ENCODE measurements at places on chromosomes 2 and 18.

- no peak for DNase-seq
Measured at GRCh38 chr2:158079672-158080071, 22.0 kb upstream of the UPP2 start.

GRCh38 chr18:1891641-1892040 lies 679.7 kb downstream of the METTL4 start:
- no peak for DNase-seq

DNA sequence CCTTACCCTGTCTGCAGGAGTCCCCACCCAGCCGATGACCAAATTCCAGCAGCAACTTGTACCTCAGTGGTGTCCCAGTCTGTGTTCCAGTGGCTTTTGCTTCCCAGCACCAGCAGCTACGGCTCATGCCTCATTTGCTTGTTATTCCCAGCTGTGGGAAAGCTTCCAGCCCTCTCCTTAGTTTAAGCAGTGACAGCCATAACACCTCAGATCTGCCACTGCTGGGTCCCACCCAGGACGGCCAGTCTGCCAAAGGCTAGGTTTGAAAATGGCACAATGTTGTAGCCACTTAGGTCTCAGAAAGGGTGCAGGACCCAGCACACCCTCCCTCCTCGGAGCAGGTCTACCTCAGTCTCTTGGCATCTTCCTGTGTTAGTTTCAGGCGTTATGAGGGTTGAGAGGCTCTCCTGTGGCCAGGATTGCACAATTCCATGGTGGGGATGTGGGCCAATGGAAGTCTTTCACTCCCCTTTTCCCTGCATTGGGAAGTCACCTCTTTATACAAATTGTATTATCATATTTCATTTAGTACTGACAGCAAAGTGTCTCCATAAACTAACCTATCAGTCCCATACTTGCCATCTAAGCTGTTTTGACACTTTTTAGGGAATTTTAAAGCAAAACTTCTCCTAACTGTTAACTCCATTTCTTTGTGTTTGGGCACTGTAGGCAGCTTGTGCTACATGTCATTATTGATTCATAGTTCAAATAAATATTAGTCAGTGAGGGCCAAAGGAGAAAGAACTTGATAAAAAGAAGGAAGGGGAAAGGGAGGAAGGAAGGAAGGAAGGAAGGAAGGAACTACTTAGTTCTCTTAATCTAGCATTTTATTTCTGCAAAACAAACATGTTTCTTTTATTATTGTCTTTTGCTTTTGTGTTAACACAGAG lies 62.9 kb upstream of the FAM110C start:
- DNase-seq: no peak

DNA sequence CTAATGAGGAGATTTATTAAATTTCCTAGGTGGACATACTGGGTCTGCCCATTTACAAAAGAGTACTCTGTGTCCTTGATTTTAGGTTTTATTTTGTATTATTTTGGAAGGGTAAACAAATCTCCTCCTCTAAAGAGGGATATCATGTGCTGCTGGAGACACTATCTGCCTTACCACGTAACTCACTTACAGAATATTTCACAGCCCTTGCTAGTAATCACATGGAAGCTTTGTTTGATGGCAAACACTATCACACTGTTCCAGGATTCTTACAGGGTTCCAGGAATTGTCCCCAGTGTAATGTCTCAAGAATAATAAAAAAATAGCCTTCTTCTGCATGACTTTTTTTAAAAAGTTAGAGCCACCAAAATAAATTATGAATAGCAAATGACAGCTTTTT lies 29.2 kb upstream of the ACVR1C start:
- no peak for DNase-seq

GRCh38 chr2:23522726-23523372 lies 137.9 kb downstream of the KLHL29 start:
- no peak for DNase-seq

DNA sequence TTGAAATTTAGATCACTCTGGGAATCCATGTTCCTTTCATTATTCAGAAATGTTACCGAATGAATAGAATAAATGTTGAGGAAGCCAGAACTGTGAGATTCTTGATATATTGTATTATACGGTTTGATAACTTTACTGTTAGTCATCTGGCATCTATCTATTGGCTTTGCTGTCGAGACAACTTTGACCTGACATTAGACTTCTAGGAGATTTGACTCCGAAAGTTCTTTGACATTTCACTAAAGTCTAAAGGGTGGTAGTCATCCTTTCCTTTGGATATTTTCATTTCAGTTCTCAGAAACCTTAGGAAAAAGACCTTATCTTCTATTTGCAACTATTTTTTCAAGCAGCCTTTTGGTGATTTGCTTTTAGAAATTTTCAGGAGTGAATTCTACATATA lies 1.9 kb downstream of the BMPR2 start:
- no peak for DNase-seq

- DNase-seq: no peak
Measured at GRCh38 chr18:58309610-58310239, 265.7 kb downstream of the NEDD4L start.

DNA sequence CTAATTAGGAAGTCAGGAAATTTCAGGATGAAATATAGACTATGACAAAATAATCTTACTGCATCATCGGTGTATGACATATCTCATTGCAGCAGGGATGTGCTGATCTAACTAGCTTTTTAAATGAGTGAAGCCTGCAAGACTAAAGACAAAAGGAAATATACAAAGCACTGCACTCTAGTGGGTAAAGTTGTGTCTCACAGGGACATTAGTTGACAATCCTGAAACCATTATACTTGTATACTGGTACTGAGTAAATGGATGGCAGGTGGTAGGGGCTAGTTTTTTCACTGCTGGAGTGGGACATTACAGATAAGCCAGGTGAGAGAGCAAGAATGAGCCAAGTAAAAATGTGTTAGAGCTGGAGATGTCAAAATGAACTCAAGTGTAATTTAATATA lies 317.5 kb upstream of the RAB6C start:
- no peak for DNase-seq

DNA sequence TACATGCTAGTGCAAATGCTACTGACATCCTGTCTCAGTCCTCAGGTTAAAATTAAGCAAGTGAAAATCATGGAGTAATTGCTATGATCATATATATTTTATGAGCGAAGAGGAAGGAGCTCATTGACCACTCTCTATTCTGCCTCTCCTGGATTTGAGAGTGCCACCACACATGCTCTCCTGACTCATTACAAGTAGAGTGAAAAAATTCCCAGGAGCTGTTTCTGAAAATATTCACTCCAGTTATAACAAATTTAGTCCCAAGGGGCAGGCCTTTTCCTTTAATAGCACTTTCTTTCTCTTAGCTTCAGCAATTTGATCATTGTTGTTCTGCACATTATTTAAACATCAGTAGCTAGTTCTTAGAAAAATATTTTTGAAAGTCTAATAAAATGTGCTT lies 155.0 kb upstream of the MAPRE2 start:
- no peak for DNase-seq

DNA sequence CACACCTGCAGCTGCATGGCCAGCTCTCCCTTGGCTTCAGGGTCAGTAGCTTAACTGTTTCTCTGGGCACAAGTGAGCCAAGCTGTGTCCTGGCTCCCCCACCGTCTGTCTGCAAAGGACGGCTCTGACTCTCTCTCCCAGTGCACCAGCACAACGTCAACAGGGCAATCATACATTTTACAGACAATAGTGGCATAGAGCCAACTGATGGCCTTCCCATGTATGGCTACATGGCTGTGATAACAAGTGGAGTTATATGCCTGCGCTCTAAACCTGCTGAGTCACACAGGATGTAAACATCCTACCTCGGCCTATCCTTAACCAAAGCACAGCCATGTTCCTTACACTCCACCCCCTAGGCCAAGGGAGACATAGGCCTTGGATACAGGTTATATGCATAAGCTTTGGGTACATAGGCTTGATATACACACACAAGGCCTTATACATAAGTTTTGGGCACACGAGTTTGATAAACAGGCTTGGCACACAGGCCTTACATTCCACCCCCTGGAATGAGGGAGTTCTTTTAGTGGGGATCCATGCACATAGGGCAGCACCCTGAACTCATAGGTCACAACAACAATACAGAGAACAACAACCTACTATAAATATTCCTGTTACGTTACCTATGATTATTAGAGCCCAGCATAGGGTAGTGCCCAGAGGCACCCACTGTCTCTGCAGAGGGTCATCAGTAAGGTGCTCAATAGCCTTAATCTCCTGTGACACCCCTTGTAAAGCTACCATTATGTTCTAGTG lies 17.7 kb downstream of the PHOSPHO2 start:
- no peak for DNase-seq

GRCh38 chr2:84776011-84776410 lies 104.9 kb downstream of the TRABD2A start:
- DNase-seq: no peak

DNA sequence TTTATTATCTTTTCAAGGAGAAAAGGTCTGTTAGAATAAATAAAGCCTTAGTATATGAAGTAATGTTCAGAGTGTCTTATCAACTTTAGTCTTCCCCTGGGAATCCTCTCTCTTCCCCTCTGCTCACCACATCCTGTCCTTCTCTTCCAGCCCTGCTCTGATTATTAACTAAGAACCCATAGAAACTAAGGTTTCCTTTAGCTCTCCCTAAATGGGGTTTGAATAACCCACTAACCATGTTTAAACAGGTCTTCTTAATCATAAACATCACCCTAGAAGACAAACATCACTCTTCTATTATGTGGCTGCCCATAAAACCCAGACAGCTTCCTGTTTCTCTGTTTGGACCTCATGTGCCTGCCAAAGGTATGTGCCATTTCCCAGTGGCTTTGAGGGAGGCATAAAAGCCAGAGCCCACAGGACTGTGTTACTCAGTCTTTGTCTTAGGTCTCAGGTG lies 50.1 kb downstream of the SLC14A1 start:
- DNase-seq: no peak

DNA sequence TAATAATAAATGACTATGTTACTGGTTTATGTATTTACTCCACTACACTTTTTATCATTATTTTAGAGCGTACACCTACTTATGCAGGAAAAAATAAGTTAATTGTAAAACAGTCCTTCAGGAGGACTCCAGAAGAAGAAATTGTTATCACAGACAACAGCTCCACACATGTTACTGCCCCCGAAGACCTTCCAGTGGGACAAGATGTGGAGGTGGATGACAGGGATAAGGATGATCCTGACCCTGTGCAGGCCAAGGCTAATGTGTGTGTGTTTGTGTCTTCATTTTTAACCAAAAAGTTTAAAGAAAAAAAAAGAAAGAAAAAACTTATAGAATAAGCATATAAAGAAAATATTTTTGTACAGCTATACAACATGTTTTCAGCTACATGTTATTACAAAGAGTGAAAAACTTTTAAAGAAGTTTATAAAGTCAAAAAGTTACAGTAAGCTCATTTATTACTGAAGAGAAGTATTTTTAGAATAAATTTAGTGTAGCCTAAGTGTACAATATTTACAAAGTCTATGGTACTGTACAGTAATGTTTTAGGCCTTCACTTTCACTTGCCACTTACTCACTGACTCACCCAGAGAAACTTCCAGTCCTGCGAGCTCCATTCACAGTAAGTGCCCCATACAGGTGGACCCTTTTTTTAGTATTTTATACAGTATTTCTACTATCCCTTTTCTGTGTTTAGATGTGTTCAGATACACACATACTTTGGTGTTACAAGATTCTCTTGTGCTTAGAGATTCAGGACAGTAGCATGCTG lies 7.5 kb downstream of the TGFBRAP1 start:
- no peak for DNase-seq

DNA sequence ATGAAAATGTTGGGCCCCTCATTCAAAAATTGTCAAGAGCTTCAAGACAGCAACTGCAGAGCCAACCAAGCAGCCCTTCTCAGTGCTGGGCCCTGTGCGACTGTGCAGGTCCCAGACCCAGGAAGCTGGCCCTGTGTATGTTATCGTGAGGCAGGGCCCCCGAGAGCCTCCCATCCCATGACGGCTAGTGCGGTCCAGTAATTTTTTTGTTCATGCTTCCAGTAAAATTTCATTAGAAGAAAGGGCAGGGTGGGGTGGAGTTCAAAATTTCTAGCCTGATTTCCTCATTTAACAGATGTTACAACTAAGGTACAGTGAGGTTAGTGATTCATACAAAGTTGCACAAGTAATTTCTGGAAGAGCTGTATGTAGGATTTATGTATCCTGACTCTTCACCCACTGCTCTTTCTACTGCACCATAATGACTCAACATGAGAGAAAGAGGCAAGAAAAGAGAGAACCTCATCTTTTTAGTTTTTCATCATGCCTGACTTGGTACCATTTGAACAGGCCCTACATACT lies 105.5 kb downstream of the ZEB2 start:
- DNase-seq: no peak

DNA sequence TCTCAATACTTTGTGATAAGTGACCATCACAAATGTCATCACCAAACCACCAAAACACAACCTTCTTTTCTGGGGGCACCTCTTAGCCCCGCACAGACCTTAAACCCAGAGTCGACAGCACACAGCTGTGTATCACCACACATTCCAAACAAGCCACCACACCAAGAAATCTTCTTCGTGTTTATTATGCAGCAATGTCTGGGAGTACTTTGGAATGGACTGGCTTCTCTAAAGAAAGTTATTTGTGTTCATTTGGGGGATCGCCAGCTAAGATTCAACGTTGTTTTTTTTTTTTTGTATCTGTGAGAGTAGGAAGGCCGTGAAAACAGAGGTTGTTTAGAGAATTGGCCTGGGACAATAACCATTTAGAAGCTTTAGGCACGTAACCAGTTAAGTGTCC lies 1.1 kb upstream of the MTA3 start:
- DNase-seq: no peak

GRCh38 chr2:110858993-110859701 lies 126.8 kb downstream of the ACOXL start:
- no peak for DNase-seq

DNA sequence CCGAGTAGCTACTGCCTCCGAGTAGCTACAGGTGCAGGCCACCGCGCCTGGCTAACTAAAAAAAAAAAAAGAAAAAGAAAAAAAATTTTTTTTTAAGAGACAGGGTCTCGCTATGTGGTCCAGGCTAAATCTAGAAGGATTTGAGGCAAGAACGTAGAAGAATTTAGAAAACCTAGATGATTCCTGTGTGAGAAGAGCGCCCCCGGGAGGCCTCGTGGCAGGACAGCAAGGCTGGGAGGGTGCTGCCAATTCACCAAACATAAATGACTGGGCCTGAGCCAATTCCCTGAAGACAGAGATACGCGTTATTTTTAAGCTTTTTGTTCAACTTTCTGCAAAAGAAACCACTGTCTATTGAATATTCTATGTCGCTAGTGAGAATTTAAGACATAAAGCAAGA lies 90.1 kb upstream of the TGFA start:
- DNase-seq: peak; percentile 9

- no peak for DNase-seq
Measured at GRCh38 chr2:180191432-180192124, 184.5 kb upstream of the CWC22 start.

- DNase-seq: no peak
Measured at GRCh38 chr18:9663377-9663776, 44.7 kb upstream of the RAB31 start.

GRCh38 chr2:60644951-60645350 lies 91.5 kb upstream of the BCL11A start:
- DNase-seq: no peak

All from activated naive CD8-positive, alpha-beta T cell treated with anti-CD3 and anti-CD28 coated beads for 36 hours (primary cell).